ENCODE measurements at places on chromosomes 11 and 22.
A peak's percentile ranks its signal among the peaks of the same experiment; 100 is the strongest.

GRCh38 chr11:123055191-123055901, 6.6 kb downstream of the HSPA8 start:
- DNase-seq = no peak

GRCh38 chr11:113871336-113871735, 4.0 kb downstream of the USP28 start:
- DNase-seq = no peak

DNA sequence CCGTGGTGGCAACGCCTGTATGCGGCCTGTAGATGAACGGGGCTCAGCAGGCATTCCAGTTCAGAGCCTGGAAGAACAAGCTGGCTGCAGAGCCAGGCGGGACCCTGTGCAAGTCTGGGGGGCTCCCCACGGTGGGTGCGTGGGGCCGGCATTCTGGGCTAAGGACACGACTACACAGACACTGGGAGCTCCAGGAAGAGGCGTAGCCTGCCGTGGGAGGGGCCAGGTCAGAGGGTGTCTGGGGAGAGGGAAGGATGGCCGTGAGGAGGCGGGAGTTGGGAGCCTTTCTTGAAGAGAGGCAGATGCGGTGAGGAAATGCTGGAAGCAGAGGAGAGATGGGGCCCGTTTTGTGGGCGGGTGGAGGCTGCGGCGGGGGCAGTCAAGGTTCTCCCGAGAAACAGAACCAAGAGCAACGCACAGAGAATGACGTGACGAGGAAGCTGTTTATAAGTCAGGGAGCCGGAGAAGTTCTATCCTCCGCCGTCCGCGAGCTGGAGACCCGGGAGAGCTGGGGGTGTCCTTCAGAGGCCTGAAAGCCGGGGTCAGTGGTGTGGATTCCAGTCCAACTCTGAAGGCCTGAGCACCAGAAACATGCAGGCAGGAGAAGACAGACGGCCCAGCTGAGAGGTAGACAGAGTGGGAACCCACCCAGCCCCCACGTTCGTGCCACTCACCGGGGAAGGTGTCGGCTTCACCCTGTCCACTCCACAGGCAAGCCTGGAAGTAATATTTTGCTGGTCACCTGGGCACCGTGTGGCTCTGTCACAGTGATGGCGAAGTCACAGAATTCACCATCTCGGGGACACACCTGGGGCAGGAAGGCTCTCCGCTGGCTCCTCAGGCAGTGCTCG, 529.6 kb downstream of the BRD1 start:
- no peak for DNase-seq

GRCh38 chr11:116529271-116529670, 243.5 kb downstream of the BUD13 start:
- DNase-seq = no peak

DNA sequence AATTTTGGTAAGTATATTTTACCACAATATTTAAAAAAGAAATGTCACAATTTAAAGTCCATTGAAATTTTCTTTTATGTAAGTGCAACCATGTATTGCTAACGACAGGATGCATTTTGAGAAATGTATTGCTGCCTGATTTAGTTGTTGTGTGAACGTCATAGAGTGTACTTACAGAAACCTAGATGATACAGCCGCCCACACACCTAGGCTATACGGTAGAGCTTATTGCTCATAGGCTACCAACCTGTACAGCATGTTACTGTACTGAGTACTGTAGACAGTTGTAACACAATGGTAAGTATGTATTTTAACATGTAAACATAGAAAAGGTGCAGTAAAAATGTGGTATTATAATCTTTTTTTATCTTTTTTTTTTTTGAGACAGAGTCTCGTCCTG, 48.1 kb downstream of the CBL start:
- DNase-seq = peak; percentile 79

DNA sequence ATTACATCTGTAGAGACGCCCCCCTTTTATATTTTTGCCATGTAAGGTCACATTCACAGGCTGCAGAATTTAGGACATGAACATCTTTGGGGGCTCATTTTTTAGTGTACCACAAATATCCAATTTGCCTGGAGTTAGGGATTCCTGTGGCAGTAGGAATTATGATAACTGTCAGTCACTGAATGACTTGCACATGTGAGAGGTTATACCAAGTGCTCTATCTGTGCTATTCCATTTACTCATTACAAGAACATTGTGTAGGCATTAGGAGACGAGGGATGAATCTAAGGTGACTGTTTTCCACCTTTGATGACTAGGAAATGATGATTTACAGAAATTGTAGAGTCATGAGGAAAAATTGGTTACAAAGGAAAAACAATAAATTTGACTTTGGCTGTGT, 79.3 kb downstream of the LIF start:
- no peak for DNase-seq

- DNase-seq = no peak
Observed at GRCh38 chr11:6856871-6857270, 6.0 kb upstream of the OR10A2 start.

- DNase-seq = no peak
Observed at GRCh38 chr22:41768430-41768829, 32.0 kb upstream of the CCDC134 start.

DNA sequence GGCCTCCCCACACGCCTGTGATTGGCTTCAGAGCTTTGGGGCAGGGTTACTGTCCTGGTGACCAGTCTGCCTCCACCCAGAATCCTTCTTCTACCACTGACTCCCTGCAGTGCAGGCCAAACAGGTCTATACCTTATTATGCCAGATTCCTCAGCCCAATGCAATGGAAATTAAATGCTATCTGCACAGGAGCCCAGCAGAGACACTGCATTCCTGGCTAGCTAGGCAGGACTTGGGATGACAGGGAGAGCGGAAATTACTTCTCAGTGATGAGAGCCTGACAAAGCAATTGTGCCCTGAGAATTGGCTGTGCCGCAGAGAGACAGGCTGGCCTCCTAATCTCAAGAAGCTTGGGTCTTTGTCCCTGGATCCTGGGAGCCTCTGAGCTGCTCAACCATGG, 143.8 kb upstream of the NCAM1 start:
- no peak for DNase-seq
